A673 (cell line): ENCODE measurements at places on chromosomes 4 and X.

GRCh38 chr4:8348071-8348470 is 78.5 kb downstream of the HTRA3 start:
- no peak for DNase-seq
- no peaks in the 10 kb centered on the region for H3K36me3 ChIP-seq
- no peak overlapping the region for H3K4me3 ChIP-seq
- H3K4me1 ChIP-seq: no peaks in the 10 kb centered on the region
- H3K27me3 ChIP-seq: peaks cover 8% of the 10 kb centered on the region

DNA sequence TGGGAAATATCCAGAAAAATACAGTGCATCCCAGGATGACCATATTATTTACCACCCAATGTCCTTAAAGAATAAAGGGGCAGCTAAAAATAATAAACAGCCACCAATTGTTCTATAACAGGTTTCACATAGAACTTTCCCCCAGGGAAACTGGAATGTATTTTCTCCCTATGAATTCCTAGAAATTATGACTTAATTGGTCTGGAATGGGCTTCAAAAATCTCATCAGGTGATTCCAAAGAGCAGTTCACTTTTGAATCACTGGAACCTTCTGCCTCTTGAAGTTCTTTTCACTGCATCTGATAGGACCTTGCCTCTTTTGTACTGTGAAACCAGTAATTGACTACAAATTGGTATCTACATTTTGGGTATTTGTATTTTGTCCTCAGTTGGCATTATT is 119.3 kb downstream of the ZNF330 start:
- no peaks in the 10 kb centered on the region for H3K36me3 ChIP-seq
- peaks cover 48% of the 10 kb centered on the region for H3K27me3 ChIP-seq
- no peaks in the 10 kb centered on the region for H3K4me1 ChIP-seq
- H3K4me3 ChIP-seq: no peak overlapping the region

- no peaks in the 10 kb centered on the region for H3K27me3 ChIP-seq
- H3K36me3 ChIP-seq: peaks cover 3% of the 10 kb centered on the region
- peaks cover 8% of the 10 kb centered on the region for H3K4me1 ChIP-seq
- H3K4me3 ChIP-seq: peak overlapping the region; percentile 61
- peak; percentile 37 for DNase-seq
These were observed 631 bp downstream of the TMEM47 start for GRCh38 chrX:34656467-34656841.

GRCh38 chr4:52824270-52824602 is 37.9 kb upstream of the RASL11B start:
- no peaks in the 10 kb centered on the region for H3K27me3 ChIP-seq
- DNase-seq: no peak
- H3K4me1 ChIP-seq: no peaks in the 10 kb centered on the region
- no peaks in the 10 kb centered on the region for H3K36me3 ChIP-seq
- no peak overlapping the region for H3K27ac ChIP-seq
- H3K4me3 ChIP-seq: no peak overlapping the region

GRCh38 chr4:79044141-79044659 is 105.0 kb upstream of the PAQR3 start:
- H3K36me3 ChIP-seq: no peaks in the 10 kb centered on the region
- H3K27me3 ChIP-seq: no peaks in the 10 kb centered on the region

DNA sequence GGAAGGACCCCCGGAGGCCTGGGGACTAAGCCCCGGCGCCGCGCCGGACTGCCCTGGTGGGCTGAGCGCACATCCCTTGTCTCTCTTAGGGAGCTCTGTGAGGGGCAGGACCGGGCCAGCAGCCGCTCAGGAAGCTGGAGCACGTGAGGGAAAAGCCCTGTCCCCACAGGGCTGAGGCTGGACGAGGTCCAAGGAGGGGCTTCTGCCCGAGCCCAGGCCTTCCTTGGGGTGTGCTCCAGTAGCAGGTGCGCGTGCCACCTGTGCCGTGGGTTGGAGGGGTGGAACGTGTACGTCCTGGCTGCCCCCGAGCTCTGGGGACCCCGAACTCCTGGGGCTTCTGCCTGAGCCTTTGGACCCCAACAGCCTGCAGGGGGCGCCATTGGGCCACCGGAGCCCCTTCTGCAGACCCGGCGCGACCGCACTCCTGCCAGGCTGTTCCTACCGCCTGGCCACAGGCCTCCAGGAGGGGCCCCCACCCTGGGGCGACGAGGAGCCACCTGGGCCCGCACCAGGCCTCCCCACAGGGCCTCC is 27.2 kb downstream of the TACC3 start:
- H3K27me3 ChIP-seq: no peaks in the 10 kb centered on the region
- H3K36me3 ChIP-seq: peaks cover 18% of the 10 kb centered on the region
- H3K4me3 ChIP-seq: peak overlapping the region; percentile 22
- no peak overlapping the region for H3K27ac ChIP-seq

- no peak for DNase-seq
- H3K4me1 ChIP-seq: peaks cover 45% of the 10 kb centered on the region
- H3K4me3 ChIP-seq: no peak overlapping the region
These were observed 47.9 kb downstream of the RBPJ start for GRCh38 chr4:26368685-26369084.
